Breast epithelium (tissue), 4 donors: ENCODE measurements at places on chromosomes 6 and 20.

DNA sequence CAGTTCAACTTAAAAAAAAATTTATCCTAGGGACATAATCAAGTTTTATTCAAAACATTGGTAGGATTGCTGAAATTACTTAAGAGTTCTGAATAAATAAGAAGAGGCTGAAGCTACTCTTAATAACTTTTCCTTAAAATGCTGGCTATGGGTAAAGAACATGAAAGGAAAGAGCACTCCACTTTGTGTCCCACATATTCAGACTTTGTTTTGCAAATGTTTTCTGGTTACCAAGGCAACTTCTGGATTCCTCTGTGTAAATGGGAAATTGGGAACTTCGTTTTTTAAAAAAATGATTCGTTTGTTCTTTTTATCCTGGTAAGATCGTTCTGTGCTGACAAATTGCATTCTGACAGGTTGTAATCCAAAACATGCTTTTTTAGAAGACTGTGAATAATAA lies 115.0 kb downstream of the KIF6 start:
- no peak for DNase-seq

- no peak for DNase-seq
Observed at GRCh38 chr6:18343741-18344140, 43.4 kb upstream of the RNF144B start.

- DNase-seq: no peak
Observed at GRCh38 chr6:163579880-163580295, 165.4 kb downstream of the QKI start.

- DNase-seq: no peak
Observed at GRCh38 chr6:73058736-73059135, 166.6 kb downstream of the KHDC1L start.

DNA sequence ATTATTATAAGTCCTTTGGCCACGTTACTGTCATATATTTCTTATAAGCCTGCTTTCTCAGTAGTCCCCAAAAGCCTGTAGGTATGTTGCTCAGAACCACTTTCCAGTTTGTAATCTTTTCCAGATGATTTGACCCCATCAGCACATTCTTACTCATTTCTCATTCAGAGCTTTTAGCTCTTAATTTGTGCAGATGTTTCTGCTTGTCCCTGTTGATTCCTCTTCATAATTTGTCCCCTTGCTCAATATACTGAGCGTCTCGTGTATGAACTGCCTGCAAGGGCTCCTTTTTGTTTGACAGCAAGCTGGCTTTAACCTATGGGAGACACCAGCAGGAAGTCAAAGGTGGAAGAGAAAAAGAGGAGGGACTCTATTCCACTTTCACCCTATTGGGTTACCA lies 733.8 kb upstream of the GJE1 start:
- DNase-seq: no peak

DNA sequence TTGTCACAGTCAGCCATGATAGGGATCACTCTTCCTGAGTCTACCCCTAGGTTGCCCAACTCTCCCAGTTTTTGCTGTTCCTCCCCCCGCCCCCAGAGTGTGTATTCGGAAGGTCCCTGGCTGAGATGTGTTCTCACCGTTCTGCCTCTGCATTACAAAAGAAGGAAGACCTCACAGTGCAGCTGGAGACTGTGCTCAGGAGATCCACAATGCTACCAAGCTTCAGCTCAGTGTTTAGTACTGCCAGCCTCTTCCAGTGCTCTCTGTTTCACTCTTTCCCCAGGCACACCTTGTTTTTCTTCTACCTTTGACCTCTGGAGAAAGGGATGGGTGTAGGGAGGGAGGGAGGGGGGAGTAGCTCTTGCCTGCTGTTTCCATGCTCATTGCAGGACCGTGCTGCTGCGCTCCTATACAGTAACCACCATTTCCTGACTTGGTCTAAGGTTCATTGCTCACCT lies 13.4 kb upstream of the MOCS1 start:
- DNase-seq: no peak

- no peak for DNase-seq
Observed at GRCh38 chr20:35988910-35989463, 20.6 kb downstream of the CNBD2 start.

DNA sequence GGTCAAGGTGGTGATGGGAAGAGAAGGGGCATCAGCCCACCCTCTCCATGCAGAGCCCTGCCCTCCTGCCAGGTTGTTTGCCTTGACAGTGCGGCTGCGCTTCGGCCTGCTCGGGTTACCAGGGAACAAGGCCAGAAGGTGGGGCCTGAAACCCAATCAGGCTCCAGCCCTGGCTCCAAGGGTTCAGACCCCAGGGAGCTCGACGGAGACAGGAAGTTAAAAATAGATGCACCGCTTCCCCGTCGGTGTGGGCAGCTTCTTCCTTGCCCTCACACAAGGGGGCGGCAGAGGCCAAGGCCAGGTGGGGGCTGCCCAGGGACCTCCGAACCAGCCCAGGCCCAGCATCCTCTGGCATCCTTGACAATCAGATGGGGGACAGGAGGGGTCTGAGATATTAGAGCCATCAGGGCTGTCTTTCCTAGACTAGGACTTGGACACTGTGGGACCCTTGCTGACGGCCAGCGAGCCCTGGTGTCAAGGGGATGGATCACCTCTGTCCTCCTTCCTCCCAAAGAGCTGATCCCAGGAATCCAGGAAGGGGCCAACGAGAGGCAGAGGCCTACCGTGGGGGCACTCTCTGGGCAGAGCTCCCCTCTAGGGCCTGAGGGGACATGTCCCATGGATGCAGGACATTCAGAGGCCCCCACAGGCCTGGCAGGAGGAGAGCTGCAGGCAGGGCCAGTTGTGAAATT lies 65.2 kb downstream of the RIPOR3 start:
- DNase-seq: no peak

GRCh38 chr6:30915591-30915946 lies 1.5 kb downstream of the VARS2 start:
- no peak for DNase-seq

DNA sequence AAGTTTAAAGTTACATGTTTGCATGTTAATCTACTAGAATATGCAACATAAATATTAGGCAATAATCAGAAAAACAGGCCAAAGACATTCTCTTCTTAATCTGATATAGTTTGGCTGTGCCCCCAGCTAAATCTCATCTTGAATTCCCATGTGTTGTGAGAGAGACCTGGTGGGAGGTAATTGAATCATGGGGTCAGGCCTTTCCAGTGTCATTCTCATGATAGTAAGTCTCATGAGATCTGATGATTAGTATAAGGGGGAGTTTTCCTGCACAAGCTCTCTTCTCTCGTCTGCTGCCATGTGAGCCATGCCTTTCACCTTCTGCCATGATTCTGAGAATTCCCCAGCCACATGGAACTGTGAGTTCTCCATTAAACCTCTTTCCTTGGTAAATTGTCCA lies 1241.7 kb upstream of the ADGRB3 start:
- DNase-seq: no peak

- no peak for DNase-seq
Observed at GRCh38 chr6:114042267-114043016, 71.5 kb upstream of the HDAC2 start.

DNA sequence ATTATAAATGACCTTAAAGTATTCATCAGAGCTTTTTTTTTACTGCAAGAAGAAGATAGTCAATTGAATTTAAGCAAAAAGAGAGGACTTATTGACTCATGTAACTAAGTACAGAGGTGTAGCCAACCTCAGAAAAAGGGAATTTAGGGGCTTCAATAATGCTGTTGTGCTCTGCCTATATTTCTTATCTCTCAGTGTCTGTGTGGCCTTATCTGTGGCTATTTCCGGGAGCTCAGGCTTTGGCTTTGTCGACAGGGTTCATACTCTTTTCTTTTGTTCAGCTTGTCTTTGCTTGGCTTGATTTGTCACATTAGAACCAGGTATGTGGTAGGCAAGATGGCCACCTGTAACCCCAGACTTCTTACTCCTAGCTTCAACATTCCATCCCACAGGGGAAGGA lies 38.6 kb upstream of the FABP7 start:
- no peak for DNase-seq

- DNase-seq: no peak
Observed at GRCh38 chr6:127282184-127282583, 15.5 kb downstream of the RNF146 start.

GRCh38 chr20:31923388-31924331 lies 28.2 kb downstream of the PDRG1 start:
- no peak for DNase-seq

DNA sequence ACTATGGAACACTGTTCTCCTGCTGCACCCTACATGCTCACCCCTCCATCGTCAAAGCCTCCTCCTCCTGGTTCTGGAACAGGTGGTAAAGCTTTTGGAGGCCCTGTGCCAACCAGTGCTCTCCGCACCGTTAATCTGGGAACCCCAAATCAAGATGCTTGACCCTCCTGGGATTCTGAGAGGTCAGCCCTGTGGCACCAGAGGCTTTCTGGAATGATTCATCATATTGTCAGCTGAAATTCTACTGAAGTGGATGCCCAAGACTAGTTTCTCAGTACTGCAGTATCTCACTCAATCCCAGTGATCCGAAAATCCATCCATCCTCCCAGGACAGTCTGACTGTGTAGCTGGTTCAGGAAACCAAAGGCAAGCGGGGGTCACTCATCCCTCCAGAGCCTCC lies 92.7 kb downstream of the TRERF1 start:
- no peak for DNase-seq

DNA sequence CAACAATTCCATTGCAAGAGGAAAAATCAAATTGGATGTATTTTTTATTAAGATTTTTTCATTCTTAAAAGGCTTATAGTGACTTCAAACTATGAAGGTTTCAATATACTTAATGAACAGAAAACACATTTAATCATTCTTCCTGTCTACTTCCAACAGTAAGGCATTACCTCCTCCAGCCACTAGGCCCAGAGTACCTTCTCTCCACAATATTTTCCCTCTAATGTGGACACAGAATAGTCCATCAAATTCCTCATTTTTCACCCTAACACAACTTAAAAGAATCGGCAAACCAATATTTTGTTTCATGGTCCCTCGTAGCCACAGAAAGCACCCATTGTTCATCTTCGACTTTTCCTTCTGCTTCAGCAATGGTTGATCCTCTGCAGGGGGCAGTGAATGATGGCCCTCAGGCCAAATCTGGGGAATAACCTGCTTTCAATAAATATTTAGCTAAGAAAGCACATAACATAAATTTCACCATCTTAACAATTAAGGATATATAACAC lies 335.4 kb upstream of the ID4 start:
- DNase-seq: no peak

DNA sequence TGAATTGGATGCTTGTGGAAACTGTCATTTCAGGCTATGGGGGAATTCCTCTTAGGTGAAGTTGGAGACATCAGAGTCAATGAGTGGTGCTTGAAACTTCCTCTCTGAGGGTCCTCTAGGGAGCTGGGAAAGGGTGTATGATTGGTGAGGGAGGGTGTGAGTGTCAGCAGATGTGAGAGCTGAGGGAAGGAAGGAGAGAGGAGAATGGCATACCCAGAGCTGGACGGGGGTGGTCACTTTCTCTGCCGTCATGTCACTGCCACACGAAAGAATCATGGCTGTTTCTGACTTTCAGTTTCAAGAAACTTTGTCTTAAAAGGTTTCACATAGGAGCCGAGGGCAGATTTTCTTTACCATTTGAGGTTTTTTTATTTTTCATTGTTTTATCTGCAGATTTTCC lies 50.3 kb downstream of the DEK start:
- no peak for DNase-seq

DNA sequence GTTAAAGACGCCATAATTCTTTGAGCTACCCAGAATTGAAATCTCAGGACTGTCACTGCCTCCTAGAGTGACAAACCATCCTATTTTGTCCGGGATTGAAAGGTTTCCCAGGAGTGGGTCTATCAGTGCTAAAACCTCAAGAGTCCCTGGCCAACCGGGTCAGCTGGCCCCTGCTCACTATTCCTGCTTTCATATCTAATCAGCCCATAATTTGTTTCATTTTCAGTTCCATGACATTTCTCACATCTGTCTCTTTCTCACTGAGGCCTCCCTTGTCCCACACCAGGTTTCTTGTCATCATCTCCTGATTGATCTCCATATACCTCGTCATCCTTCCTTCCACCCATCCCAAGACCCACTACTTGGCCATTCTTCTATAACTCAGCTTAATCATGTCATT lies 98.2 kb downstream of the SLC35B3 start:
- no peak for DNase-seq

DNA sequence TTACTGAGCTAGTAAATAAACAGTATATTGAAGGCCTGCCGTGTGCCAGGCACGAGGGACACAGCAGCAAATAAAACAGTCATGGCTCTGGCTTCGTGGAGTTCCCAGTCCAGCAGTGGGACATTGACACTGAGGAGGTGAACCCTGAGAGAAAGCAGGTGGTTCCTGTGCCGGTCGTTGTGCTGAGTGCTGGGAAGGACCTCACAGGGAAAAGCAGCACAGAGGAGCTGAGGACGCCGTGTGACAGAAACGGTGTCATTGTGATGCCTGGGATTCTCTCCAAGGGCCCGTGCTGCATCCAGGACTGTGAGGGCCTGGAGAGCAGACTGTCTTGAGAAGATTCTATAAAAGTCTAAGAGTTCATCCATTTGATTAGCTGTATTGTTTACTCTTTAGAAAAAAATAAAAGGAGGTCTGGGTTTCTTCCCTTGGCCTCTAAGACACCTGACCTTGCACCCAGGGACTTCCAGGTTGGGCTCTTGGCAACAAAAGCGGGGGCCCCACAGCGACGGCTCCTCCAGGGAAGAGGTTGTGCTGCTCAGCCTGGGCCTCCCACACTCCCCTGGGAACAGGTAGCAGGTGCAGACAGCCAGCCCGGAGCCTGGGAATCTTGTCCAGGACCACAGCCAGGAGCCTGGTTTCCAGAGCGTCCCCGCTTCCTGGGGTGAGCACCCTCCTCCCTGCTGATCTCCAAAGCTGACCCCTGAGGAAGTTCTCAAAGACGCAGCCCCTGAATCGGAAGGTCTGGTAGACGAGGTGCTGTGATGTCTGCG lies 251.2 kb upstream of the PMEPA1 start:
- DNase-seq: no peak

- DNase-seq: no peak
Observed at GRCh38 chr6:49730251-49730650, 13.9 kb downstream of the CRISP3 start.

- DNase-seq: no peak
Observed at GRCh38 chr20:35404614-35405259, 7.0 kb downstream of the UQCC1 start.

GRCh38 chr20:41140226-41141133 lies 3.1 kb downstream of the PLCG1 start:
- DNase-seq: no peak

DNA sequence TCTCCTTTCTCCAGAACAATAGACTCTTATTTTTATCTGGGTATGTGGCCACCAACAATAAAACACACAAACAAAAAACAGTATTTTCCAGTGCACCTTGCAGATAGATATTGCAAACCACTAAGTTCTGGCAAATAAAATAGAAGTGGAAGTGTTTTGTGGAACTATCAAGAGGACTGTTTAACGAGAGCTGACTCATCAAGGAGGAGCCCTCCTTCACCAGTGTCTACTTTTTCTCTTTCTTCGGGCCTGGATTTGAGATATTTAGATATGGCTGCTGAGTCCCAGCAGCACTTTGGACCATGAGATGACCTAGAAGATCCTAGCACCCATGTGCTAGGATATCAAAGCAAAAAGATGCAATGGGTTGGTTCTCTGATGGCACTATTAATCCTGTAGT lies 154.7 kb downstream of the AIG1 start:
- DNase-seq: no peak
